ENCODE measurements at places on chromosomes 12 and 14.

DNA sequence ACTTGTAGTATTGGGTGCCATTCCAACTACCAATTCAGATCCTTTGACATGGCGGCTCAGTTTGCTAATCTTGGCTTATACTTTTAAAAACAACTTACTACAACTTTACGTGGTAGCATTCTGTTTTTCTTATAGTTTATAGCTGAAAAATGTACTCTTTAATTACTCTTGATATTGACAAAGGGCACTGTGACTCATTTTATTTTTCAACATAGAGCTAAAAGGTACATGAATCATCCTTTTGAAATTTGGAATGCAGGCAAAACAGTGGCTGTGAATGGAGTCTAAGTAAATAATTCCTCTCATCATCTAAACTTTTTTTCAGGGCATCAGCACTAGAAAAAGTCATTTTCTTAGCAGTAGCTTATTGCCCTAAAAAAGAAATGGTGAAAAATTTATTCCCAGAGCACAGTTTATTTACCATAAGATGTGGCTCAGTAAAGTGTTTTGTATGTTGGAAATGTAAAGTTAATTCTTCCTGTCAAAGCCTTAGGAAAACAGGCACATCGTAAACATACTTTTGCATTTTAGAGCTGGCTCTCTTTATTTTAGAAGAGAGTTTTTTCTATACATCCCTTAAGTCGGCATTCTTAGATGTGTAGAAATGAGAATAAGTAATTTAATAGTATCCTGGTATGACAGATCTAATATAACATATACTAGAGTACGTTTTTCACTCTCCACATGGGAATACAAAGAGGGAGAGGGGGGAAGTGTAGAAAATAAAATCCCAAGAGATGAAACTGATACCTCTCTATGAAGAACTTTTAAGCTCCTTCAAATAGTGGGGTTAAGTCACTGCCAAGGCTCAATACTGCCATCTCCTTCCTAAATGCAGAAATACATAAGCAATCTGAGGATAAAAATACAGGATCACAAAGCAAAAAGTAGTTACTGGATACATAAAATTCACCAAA, 55.2 kb downstream of the SLC25A21 start:
- peak; percentile 89 for DNase-seq

DNA sequence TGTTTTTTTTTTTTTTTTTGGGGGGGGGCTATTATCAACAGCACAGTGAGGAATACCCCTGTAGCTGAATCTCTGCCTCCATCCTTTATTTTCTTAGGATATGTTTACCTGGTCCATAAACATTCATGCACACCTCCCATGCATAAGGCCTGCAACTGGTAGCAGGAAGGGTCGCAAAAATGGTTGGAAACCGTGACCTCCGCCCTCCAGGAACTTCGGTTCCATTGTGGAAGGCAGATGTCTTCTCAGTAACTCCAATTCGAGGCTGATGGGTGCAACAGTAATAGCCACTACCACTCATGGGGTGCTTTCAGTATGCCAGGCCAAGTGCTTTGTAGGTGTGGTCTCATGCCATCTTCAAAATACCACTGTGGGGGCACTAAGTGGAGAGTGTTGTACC, 40.2 kb downstream of the ACACB start:
- no peak for DNase-seq

DNA sequence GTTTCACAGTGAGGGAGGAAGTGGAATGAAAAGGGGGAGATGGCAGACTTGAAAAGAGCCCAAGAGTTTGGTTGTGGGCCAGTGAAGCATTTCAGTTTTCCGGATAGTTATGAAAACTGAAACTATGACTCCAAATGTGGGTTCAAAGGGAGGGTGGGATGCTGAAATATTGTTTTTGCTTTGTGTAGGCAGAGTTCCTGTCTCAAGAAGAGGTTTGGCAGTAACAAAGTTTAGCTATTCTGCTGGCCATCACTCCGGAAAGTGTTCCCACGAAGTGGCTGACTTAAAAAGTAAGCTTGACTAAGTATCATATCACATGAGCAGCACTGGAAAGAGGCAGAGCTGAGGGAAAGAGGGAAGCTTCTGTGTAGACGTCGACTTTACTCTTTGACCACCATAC, 85.2 kb downstream of the CAND1 start:
- DNase-seq: peak; percentile 7

DNA sequence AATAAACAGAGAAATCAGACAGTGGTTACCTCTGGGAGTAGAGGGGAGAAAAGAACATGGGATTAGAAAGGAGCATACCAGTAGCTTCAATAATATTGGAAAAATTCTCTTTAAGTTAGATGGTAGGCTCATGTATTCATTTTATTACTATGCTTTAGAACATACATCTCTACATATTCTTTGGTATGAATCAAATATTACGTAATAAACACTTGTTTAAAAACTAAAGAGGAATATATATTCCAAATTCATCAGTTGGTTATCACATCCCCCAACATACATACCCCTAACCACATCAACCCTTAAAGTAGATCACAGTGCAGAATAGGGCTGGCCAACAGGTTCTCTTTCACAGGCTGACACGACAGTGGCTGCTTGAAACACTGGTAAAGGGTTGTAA, 5.6 kb downstream of the RPAP3 start:
- DNase-seq: no peak

GRCh38 chr14:26598081-26598671, 343 bp upstream of the NOVA1 start:
- peak; percentile 93 for DNase-seq

DNA sequence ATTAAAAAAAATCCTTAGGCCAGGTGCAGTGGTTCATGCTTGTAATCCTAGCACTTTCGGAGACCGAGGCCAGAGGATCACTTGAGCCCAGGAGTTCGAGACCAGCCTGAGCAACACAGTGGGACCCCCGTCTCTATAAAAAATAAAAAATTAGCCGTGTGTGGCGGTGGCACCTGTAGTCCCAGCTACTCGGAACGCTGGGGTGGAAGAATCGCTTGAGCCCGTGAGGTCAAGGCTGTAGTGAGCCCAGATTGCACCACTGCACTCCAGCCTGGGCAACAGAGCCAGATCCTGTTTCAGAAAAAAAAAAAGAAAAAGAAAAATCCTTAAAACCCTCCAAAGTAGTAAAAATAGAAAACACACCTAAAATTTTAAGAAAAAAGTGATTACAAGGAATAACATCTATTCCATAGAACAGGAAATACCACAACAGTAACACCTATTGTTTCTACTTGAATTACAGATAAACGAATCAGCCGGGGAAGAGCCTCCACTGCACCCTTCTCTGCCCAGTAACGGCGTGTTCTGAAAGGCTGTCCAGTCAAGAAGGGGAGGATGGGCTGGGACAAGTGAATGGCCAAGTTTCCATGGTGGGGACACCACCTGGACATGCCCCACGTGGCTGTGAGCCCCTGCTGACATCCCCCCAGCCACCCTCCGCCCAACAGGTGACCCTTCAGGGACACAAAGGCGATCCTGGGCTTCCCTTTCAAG, 17.8 kb downstream of the POLE start:
- no peak for DNase-seq

DNA sequence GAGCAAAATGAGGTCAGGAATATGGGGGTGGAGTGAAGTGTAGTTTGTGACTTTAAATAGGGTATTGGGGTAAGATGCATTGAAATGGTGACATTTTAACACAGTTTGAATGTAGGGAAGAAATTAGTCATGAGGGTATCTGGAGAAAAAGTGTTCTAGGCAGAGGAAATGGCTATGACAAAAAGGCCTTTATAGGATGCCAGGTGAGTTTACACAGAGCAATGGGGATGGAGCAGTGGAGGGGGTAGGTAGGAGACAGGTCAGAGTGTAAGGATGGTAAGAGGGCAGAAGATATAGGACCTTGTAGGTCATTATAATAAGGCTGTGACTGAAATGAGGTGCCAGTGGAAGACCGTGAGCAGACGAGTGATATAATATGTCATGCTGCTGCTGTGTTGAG, 30.4 kb downstream of the HEATR5A start:
- no peak for DNase-seq

GRCh38 chr12:112752303-112752702, 39.2 kb upstream of the RPH3A start:
- no peak for DNase-seq

DNA sequence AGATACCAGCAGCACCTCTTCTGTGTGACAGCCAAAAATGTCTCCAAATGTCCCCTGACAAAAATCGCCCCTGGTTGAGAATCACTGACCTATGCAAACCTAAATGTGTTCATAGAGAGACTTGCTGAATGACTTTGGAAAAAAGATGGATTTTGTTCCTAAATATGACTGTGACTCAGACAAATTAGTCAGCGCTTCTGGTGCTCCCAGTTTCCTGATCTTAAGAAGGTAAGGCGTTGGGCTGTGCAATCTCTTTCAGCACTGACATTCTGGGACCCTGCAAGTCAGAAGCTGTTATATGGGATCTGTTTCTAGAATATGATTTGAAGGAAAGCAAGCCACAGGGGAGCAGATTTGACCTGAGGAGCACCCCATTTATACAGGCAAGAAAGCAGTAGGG, 90.6 kb upstream of the PWP1 start:
- DNase-seq: no peak

GRCh38 chr14:28301179-28301578, 465.4 kb upstream of the FOXG1 start:
- DNase-seq: no peak

DNA sequence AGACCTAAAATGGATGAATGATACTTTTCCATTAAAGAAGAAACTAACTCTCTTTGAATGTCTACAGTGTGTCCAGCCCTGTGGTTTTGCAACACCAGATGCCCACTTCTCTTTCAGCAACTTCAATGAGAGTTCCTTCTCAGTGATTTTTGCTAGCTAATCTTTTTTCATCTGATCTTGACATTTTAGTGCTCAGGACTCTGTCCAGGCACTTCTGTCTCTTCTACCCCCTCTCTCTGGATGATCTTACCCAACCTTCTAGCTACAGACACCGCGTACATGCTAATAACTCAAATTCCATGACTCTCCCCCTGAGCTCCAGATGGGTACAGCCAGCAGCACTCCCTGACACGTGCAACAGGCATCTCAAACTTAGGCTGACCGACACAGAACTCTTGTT, 161.1 kb upstream of the FOXN3 start:
- DNase-seq: peak; percentile 61

DNA sequence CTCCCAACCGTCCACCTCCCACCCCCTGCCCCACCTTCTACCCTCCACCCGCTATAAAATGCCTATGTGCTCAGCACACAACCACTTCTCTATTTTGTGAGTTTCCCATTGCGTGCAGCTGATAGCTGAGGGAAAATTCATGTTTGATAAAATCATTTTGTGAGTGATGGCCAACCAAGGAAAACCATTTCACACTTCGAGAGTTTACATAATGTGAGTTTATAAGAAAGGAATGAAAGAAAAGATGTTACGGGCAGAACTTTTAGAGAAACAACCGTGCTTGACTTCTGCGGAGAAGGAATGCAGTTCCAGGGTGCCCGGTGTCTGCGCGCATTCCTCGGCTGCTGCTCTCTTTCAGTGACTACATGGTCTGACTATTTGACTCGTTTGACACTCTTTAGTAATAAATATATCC, 140.9 kb downstream of the EFCAB11 start:
- DNase-seq: peak; percentile 88

GRCh38 chr12:130981074-130981742, 27.5 kb downstream of the ADGRD1 start:
- no peak for DNase-seq

DNA sequence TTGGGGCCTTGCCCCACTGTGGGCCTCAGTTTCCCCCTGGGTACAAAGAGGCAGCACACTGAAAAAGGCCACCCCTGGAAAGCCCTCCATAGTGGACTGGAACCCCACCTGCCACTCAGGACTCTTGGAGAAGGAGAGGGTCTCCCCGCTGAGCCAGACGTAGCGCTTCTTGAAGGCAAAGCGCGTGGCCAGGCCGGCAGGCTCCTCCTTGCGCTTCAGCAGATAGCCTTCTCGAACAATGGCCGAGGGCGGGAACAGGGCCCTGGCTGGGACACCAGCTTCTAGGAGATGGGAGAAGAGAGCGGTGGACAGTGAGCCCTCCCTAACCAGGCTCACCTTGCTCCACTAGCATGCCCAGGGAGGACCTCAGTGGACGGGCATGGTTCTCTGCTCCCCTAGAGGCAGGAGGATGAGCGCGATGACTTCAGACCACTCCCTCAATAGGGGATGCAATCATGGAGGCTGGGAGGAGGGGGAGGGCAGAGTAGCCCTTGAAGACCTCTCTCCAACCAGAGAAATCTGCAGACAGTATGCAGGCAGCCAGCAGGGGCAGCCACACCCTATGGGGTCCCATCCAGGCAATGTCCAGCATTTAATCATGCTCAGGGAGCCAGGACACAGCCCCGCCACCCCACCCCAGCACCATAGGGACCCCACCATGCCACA, 29.8 kb downstream of the RASAL1 start:
- DNase-seq: no peak

DNA sequence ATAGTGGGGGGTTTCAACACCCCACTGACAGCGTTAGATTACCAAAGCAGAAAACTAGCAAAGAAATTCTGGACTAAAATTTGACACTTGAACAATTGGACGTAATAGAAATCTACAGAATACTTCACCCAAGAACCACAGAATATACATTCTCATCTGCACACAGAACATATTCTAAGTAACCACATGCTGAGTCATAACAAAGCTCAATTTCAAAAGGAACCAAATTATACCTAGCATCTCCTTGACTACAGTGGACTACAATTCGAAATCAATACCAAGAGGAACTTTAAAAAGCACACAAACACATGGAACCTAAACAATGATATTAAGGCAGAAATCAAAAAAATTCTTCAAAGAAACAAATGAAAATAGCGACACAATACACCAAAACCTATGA, 871.6 kb upstream of the MDGA2 start:
- no peak for DNase-seq

GRCh38 chr12:64621257-64621942, 11.1 kb downstream of the RASSF3 start:
- peak; percentile 51 for DNase-seq

DNA sequence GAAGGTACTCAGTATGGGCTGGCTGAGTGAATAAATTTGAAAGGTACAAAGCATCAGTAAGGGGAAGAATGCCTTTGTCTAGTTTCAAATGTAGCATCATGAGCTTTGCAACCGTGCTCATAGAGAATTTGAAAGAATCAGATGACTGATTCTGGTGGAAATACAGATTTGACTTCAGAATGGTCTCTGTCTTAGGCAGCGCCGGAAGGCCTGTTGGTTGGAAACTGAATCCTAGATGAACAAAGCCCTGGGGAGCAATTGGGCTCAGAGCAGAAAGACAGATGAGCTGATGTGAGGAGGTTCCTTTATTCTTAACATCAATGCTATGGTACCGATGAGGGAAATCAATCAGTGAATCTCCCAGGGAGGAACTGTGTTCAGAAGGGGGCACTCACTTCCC, 137.3 kb downstream of the SNAPC1 start:
- no peak for DNase-seq

GRCh38 chr12:53733051-53733806, 6.0 kb upstream of the CALCOCO1 start:
- peak; percentile 23 for DNase-seq

GRCh38 chr14:22509036-22509709, 79.9 kb downstream of the DAD1 start:
- no peak for DNase-seq

DNA sequence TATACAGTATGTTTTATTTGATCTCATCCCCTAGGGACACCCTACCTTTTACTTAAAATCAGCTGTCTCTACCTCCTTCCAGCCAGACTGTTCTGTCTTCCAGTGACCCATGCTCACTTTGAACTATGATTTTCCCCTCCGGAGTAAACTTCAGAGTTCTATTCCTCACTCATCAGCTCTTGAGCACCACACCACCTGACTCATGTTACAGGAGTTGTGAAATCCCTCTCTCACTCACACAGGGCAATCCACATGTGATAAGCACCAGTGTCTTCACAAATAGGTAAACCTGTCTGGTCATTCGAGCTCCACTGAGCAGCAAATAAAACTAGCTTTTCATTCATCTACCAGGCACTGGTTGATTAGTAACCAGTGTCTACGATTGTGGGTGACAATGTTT, 177.3 kb upstream of the BMP4 start:
- DNase-seq: peak; percentile 34
